ENCODE measurements at places on chromosomes 7 and 10.

DNA sequence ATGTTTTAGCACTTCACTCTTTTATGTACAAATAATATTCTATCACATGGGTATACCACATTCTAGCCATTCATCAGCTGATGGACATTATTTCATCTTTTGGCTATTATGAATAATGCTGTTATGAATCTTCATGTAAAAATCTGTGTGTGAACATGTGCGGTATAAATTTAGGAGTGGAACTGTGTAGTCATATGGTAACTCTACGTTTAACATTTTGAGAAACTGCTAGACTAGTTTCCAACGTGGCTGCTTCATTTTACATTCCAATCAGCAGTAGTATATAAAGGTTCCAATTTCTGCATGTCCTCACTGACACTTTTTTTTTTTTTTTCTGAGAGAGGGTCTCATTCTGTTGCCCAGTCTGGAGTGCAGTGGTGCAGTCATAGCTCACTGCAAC lies 8.3 kb downstream of the RAMP3 start:
- no peak for DNase-seq

DNA sequence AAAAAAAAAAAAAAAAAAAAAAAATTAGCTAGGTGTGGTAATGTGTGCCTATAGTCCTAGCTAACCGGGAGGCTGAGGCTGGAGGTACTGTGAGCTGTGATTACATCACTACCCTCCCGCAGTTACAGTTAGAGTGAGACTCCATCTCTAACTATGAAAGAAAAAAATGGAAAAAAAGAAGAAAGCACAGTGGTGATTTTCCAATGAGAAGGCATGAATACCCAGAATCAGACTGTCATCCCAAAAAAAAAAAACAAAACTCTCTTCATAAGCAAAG lies 269.9 kb upstream of the MKLN1 start:
- no peak for DNase-seq

- no peak for DNase-seq
Observed at GRCh38 chr10:114856544-114857287, 35.1 kb downstream of the FHIP2A start.

DNA sequence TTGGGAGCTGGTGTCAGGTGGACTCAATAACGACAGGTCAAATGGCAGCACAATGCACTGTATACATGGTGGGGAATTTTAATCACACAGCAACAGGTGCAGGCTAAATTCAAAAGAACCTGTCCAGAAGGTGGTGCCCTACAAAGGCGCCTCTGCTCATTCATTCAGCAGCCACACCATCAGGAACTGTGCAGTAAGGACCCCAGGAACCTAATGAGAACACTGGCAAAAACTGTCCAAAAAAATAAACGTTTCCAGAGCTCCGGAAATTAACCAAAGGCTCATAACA lies 21.9 kb upstream of the CRYGN start:
- no peak for DNase-seq

DNA sequence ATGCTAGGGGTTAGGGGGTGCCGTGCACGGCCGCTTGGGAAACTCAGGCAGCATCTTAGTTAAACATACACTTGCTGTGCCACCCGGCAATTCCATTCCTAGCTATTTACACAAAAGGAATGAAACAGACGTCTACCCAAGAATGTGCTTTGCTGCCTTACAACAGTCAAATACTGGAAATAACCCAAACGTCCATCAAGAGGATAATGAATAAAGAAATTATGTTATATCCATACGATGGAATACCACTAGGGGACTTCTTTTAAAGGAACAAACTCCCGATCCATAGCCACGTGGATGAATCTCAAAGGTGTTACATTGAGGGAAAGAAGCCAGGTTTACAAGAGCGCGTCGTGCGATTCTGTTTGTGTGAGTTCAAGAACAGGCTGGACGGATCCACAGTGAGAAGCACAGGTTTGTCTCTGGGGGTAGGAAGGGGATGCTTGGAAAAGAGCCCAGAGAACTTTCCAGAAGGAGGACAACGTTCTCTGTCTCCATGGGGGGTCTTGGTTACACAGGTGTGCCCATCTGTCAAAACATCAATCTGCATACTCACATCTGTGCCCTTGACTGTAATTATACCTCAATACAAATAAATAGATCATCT lies 41.8 kb downstream of the STK32C start:
- DNase-seq: no peak

DNA sequence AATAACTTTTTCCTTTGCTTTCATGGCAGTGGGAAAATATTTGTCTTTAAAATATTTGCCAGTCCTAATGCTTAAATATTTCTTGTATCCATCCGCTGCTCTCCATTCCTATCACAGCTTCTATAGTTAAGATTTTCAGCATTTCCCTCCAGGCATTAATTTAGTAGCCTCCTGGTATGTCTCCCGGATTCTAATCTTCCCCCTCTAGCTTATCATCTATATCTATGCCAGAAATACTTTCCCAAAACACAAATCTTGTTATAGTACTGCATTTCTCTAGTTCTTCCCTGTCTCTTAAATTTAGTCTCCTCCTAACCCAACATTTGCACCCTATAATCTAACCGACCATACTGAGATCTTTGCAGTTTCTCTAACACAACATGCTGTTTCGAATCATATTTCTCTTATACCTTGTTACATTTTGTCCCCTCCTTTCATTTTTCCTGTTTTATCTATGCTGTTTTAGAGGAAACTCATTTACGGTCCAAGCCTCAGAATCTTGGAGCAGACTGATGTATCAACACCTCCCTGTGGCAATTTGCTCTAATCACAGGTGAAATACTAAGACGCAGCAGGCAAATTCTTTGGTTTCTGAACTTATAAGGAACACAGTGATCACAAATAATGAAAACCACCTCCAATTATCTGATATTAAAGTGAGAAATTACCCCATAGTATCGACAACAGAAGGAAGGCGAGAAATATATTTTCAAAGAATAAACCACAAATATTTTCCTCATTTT lies 10.3 kb downstream of the CNTNAP2 start:
- DNase-seq: no peak

DNA sequence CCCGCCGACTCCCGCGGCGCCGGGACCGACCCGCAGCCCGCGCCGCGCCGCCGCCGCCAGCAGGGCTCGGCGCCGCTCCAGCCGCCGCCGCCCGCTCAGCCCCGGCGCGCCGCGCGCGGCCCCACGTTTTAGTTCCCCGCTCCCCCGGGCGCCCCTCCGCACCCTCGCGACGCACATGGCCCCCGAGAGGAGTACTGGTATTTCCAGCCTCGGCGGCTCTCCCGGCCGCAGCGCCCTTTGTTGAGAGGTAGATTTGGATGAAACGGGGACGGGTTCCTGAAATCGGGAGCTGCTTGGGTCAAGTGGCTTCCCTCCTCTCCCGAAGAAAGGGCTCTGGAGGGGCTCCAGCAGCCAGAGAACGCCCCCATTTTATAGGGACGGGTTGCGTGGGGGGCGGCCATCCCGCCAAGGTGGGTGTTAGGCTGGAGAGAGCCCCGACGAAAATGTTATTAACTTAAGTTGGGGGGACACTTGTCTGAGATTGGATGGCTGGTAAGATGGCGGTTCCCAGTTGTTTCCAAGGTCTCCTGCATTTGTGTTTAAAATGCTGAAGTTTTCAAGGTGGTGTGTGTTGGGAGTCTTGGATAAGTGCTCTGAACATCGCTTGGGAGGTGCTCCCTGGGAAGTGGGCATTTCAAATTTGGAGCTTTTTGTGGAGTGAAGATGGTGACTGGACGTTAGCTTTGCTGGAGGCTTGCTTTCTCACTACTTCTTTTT lies 1.2 kb downstream of the BMI1 start:
- DNase-seq: no peak

- DNase-seq: no peak
Observed at GRCh38 chr7:128137181-128137580, 103.9 kb upstream of the LEP start.

DNA sequence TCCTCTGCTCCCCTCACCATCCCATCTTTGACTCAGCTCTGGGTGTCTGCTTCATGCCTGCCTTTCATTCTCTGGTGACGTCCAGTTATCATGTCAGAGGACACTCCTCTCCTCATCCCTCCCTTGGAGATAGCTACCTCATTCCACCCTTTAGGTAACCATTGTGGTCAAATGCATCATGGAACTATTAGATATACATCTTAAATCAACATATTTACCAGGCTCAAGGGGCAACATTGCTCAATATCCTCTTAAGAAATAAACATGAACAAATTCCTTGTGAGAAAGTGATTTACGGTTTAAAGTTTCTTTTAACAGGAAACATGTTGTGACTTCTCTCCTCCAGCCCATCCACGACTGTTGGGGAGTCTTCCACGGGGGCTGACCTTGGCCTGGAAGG lies 511.6 kb upstream of the IGFBP3 start:
- no peak for DNase-seq

- no peak for DNase-seq
Observed at GRCh38 chr10:64215088-64215487, 693.9 kb downstream of the REEP3 start.

- no peak for DNase-seq
Observed at GRCh38 chr10:123151737-123152135, 2.5 kb upstream of the BUB3 start.

DNA sequence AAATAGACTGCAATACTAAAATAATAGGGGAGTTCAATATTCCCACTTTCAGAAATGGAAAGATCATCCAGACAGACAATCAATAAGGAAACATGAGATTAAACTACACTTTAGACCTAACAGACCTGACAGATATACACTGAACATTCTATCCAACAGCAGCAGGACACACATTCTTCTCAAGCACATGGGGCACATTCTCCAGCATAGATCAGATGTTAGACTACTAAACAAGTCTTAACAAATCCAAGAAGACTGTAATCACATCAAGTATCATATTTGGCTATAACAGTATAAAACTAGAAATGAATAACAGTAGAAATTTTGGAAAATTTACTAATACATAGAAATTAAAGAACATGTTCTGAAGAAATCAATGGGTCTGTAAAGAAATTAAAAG lies 458.9 kb upstream of the ANKRD30A start:
- no peak for DNase-seq

GRCh38 chr10:117569610-117570390 lies 27.3 kb downstream of the EMX2 start:
- DNase-seq: no peak

- no peak for DNase-seq
Observed at GRCh38 chr10:32112055-32112454, 55.8 kb upstream of the KIF5B start.

DNA sequence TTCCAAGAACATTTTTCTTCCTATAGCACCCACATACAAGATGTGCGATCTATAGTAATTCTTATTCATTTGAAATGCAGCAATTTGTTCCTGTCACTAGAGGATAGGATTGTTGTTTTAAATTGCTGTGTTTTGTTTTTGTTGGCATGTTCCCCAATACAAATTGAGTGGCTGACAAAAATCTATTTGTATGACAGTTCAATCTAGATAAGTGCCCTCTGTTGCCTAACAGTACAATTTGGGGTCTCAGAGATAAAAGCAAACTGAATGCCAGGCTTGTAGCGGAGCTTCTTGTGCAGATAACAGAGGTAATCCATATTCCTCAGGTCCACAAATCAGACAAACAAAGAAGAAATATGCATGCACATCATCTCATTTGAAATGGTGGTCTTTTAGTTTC lies 68.8 kb downstream of the VTI1A start:
- DNase-seq: no peak

DNA sequence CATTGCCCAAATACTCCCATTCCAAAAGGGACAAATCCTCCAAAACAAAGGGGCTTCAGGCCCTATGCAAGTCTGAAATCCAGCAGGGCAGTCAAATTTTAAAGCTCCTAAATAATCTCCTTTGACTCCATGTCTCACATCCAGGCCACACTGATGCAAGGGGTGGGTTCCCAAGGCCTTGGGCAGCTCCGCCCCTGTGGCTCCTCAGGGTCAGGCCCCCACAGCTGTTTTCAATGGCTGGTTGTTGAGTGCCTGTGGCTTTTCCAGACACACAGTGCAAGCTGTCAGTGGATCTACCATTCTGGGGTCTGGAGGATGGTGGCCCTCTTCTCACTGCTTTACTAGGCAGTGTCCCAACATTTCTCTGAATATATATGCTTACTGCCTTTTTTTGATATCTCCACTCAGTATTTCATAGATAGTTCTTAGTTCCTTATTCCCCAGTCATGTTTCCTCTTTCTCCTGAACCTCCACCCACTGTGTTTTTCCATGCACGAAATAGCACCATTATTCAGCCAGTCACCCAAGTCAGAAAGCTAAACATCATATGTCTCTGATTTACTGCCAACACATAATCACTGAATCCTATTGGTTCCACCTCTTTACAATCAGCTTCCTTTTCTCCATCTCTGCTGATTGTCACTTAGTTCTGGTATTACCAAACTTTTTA lies 172.6 kb upstream of the CACNA2D1 start:
- no peak for DNase-seq

DNA sequence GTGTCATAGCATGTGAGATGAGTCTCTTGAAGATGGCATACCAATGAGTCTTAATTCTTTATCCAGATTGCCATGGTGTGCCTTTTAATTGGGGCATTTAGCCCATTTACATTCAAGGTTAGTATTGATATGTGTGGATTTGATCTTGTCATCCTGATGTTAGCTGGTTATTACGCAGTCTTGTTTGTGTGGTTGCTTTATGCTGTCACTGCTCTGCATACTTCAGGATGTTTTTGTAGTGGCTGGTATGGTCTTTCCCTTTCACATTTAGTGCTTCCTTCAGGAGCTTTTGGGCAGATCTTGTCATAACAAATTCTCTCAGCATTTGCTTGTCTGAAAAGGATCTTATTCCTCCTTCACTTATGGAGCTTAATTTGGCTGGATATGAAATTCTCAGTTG lies 16.5 kb downstream of the FAM25A start:
- DNase-seq: no peak

- DNase-seq: no peak
Observed at GRCh38 chr7:100678291-100678984, 4.9 kb downstream of the GNB2 start.

- no peak for DNase-seq
Observed at GRCh38 chr10:113457408-113457807, 95.4 kb upstream of the HABP2 start.

- no peak for DNase-seq
Observed at GRCh38 chr7:36224934-36225858, 72.1 kb downstream of the EEPD1 start.
